ENCODE measurements at places on chromosomes 16 and 17.

DNA sequence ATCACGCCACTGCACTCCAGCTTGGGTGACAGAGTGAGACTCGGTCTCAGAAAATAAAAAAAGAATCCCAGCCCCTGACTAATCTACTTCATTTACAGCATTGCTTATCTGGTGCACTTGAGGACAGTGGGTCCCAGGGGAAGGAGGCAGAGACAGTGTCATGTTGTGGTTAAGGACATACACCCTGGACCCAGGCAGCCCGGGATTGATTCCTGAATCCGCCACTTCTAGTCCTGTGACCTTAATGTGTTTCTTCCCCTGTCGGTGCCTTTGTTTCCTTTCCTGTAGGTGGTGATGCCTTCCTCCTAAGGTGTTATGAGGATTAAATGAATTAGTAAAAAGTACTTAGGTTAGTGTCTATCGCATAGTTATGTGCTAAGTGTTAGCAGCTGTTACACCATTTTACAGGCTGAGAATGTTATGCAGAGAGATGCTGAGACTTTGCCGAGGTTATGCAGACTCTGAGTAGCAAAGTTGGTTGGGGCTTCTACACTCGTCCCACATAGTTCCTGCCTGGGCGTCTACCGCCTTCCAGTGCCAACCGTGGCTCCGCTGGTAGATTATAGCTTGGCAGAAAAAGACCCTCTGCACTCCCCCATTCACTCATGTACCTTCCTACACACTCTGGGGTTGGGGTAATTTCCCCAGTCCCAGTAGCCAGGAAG is 74.8 kb downstream of the RAB11FIP4 start:
- no peak for DNase-seq

GRCh38 chr16:78307824-78308528 is 208.5 kb downstream of the WWOX start:
- no peak for DNase-seq

GRCh38 chr16:75491876-75492275 is 3.4 kb downstream of the CHST6 start:
- DNase-seq = peak; percentile 93

GRCh38 chr16:15682105-15682570 is 32.1 kb downstream of the NDE1 start:
- DNase-seq = no peak

- DNase-seq = peak; percentile 86
Observed at GRCh38 chr17:36545465-36546417, 1.0 kb downstream of the GGNBP2 start.

GRCh38 chr17:58759522-58759921 is 3.9 kb downstream of the PPM1E start:
- peak; percentile 36 for DNase-seq

Data from DMS 273 treated with DMSO at 0.1 percent for 48 hours (cell line).